ENCODE measurements at places on chromosomes 11 and 22. TPM values are rescaled to one million over a fixed set of nuclear protein-coding genes. Genes with fewer than 3 reads are reported as not detected.

Gene HTR3B
- total RNA-seq, result 0.17 TPM

Gene LINC01488
- not detected for total RNA-seq

Gene TLCD5
- 3.3 TPM for total RNA-seq

Gene FHIP1B
- total RNA-seq, result 50.7 TPM

Gene CFAP300
- 4.1 TPM for total RNA-seq

Gene CCDC89
- total RNA-seq, result 0.19 TPM

Gene APOA1
- total RNA-seq, result 626 TPM

Gene HPX
- 1.5 TPM for total RNA-seq

Gene GP1BB
- total RNA-seq, result 1.9 TPM

Gene PKP3
- 156 TPM for total RNA-seq

Gene GNG3
- 4.7 TPM for total RNA-seq

DNA sequence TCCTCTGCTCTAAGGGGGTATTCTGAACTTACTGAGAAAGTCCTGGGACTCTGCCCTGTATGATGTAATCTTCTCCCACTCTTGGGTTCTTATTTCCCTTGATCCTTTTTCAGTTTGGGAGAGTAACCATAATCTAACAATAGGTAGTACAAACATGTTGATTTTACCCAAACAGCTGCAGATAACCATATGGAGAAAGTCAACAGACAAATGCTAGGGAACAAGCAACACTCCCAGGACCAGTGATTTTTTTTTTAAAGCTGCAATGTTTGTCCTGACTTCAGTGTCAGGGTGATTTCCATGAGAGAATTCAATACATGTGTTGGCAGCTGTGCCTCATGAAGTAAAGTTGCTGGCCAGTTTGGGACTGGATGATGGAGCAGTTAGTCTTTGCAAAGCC, 156.5 kb downstream of the FCHSD2 start:
- H3K36me3 ChIP-seq, result no peaks in the 10 kb centered on the region
- H3K4me3 ChIP-seq, result no peak overlapping the region
- H3K4me1 ChIP-seq, result peaks cover 6% of the 10 kb centered on the region
- no peaks in the 10 kb centered on the region for H3K27me3 ChIP-seq
- no peak overlapping the region for H3K27ac ChIP-seq

DNA sequence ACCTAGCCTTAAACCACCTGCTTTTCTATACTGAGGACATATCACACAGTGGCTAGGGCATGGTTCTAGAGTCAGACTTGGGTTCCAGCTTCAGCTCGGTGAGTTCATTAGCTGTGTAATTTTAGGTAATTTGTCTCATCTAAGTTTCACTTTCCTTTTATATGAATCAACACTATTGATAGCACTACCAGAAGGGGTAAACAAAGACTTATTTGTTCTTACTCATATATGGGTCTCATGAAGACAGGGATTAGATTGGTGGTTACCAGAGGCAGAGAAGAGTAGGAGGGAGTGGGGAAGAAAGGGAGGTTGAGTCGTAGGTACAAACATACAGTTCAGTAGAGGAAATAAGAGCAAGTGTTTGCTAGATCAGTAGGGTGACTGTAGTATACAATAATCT, 924.7 kb downstream of the OPCML start:
- no peak for DNase-seq
- H3K4me3 ChIP-seq, result no peak overlapping the region
- H3K36me3 ChIP-seq, result no peaks in the 10 kb centered on the region
- no peak overlapping the region for H3K27ac ChIP-seq
- peaks cover 14% of the 10 kb centered on the region for H3K4me1 ChIP-seq
- H3K27me3 ChIP-seq, result peaks cover 14% of the 10 kb centered on the region

DNA sequence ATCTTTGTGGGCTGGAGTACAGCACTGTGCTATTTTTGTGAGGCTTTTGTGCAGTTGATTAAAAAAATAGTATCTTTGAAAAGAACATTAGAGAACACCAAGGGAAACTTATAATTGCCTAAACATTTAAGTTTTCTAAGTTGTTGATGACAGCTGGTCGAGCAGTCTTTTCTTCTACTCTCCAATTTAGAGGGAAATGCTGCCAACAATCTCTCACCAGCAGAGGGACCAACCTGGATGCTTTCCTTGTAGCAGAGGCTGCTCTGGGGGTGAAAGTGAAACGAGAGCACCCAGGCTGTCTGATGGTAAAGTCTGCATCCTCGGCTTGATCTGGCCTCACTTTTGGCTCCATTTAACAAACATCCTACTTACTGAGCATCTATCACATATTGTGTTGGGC, 1286.5 kb upstream of the TENM4 start:
- DNase-seq, result no peak
- H3K4me1 ChIP-seq, result peaks cover 23% of the 10 kb centered on the region

GRCh38 chr11:94243571-94244515, 60.5 kb upstream of the IZUMO1R start:
- H3K27me3 ChIP-seq, result no peaks in the 10 kb centered on the region
- no peak overlapping the region for H3K27ac ChIP-seq
- H3K4me1 ChIP-seq, result no peaks in the 10 kb centered on the region
- no peaks in the 10 kb centered on the region for H3K36me3 ChIP-seq
- no peak overlapping the region for H3K4me3 ChIP-seq

DNA sequence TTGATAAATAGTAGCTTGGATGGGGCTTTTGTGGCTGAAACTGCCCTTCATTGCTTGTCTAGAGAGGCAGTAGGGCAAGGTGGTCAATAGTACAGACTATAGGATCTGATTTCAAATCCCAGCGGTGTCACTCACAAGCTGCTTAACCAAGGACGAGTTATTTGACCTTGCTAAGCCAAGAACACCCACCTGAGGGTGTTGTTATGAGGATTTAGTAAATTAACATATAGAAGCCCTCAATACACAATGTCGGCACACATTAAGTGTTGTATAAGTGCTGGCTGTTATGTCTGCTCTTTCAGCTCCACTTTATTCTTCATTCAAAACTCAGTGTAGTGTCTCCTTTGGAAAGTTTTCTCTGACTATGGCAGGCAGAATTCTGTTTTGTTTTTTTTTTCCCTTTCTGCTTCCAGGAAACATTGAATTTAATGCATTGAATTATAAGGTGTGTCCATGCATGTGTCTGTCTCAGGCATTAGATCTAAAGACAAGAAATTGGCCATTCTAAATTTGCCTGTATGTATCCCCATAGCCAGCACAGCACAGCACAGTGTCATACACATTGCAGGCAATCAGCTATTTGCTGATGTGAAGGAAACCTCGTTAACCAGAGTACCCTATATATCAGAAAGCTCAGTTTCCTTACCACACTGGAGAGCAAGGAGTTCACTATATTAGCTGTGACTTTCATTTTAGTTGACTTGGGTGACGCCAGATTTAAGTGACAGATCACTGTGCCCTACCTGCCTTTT, 212.1 kb downstream of the NELL1 start:
- no peaks in the 10 kb centered on the region for H3K4me1 ChIP-seq
- no peaks in the 10 kb centered on the region for H3K36me3 ChIP-seq
- peaks cover 14% of the 10 kb centered on the region for H3K27me3 ChIP-seq
- no peak overlapping the region for H3K4me3 ChIP-seq

- no peaks in the 10 kb centered on the region for H3K36me3 ChIP-seq
- no peak overlapping the region for H3K27ac ChIP-seq
- no peak for DNase-seq
- peaks cover 5% of the 10 kb centered on the region for H3K4me1 ChIP-seq
- H3K27me3 ChIP-seq, result peaks cover 35% of the 10 kb centered on the region
- no peak overlapping the region for H3K4me3 ChIP-seq
These were observed 148.3 kb downstream of the CEP164 start for GRCh38 chr11:117475716-117476530.

DNA sequence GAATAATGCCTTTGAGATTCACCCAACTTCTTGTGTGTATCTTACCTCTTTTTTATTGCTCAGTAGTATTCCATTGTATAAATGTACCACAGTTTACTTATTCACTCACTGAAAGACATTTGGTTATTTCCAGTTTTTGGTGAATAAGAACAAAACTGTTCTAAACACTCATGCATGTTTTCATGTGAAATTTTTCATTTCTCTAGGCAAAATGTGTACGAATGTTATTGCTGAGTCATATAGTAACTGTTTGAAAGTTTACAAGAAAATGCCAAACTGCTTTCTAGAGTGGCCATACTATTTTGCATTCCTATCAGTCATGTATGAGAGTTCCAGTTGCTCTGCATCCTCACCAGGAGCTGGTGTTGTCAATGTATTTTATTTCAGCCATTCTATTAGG, 8.8 kb upstream of the EMSY start:
- H3K27ac ChIP-seq, result no peak overlapping the region
- H3K4me1 ChIP-seq, result no peaks in the 10 kb centered on the region
- H3K27me3 ChIP-seq, result no peaks in the 10 kb centered on the region
- no peaks in the 10 kb centered on the region for H3K36me3 ChIP-seq

DNA sequence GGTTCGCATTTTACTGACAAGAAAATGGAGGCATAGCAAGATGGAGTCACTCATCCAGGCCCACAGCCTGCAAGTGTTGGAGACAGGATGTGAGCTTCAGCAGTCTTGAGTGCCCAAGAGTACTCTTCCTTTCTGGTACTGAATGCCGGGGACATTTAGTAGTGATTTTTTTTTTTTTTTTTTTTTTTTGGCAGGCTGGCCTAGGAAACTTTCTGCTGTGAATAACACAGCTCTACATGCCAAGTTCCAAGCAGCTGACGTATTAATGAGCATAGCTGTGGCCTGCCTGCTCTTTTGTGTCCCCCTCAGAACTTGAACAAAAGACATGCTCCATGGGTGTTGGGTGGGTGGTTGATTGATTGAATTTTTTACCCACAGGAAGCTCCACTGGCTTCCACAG, 195.5 kb upstream of the CADM1 start:
- no peak for DNase-seq
- H3K4me1 ChIP-seq, result peaks cover 58% of the 10 kb centered on the region
- no peak overlapping the region for H3K4me3 ChIP-seq
- H3K27ac ChIP-seq, result no peak overlapping the region
- peaks cover 4% of the 10 kb centered on the region for H3K36me3 ChIP-seq
- H3K27me3 ChIP-seq, result peaks cover 3% of the 10 kb centered on the region

GRCh38 chr11:30710221-30710620, 124.1 kb upstream of the MPPED2 start:
- no peak overlapping the region for H3K27ac ChIP-seq
- no peak overlapping the region for H3K4me3 ChIP-seq
- DNase-seq, result no peak
- no peaks in the 10 kb centered on the region for H3K36me3 ChIP-seq
- no peaks in the 10 kb centered on the region for H3K27me3 ChIP-seq
- H3K4me1 ChIP-seq, result peaks cover 30% of the 10 kb centered on the region

- H3K36me3 ChIP-seq, result peaks cover 12% of the 10 kb centered on the region
- H3K4me1 ChIP-seq, result peaks cover 82% of the 10 kb centered on the region
- H3K27ac ChIP-seq, result no peak overlapping the region
- no peak for DNase-seq
- no peak overlapping the region for H3K4me3 ChIP-seq
- H3K27me3 ChIP-seq, result no peaks in the 10 kb centered on the region
These were observed 45.0 kb downstream of the TEAD1 start for GRCh38 chr11:12719221-12719620.

GRCh38 chr11:17740649-17741235, 6.2 kb downstream of the KCNC1 start:
- peaks cover 5% of the 10 kb centered on the region for H3K4me1 ChIP-seq
- H3K27ac ChIP-seq, result no peak overlapping the region
- H3K36me3 ChIP-seq, result no peaks in the 10 kb centered on the region
- no peak for DNase-seq
- H3K27me3 ChIP-seq, result peaks cover 17% of the 10 kb centered on the region

GRCh38 chr11:61056571-61056970, 45.7 kb upstream of the CD5 start:
- H3K27ac ChIP-seq, result no peak overlapping the region
- H3K27me3 ChIP-seq, result peaks cover 4% of the 10 kb centered on the region
- peaks cover 5% of the 10 kb centered on the region for H3K4me1 ChIP-seq
- H3K36me3 ChIP-seq, result no peaks in the 10 kb centered on the region

GRCh38 chr11:14300661-14301304, 58.2 kb downstream of the RRAS2 start:
- H3K4me3 ChIP-seq, result no peak overlapping the region
- no peaks in the 10 kb centered on the region for H3K36me3 ChIP-seq
- H3K4me1 ChIP-seq, result no peaks in the 10 kb centered on the region
- no peaks in the 10 kb centered on the region for H3K27me3 ChIP-seq
- H3K27ac ChIP-seq, result no peak overlapping the region
- no peak for DNase-seq

DNA sequence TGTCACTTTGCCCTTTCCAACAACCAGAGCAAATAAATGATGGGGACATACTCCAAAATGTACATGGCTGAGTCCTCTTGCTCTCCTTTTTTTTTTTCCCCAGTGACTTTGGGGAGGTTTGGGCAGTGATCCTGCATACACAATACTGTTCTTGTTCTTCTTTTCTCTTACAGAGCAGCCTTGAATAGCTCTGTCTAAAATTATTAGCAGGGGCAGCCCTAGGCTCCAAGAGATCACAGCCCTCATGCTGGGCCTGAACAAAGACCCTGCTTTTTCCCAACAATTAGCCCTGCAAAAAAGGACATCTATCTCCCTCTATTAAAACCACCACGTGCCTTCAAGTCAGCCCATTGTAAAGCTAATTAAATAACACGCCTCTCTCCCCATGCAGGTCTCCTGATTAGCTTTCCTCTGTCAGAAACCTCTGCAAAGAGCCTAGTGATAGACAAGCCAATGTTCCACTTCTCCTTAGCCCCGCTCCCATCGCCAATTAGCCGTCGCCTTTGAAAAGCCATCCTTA, 54.7 kb downstream of the ETS1 start:
- H3K27ac ChIP-seq, result peak overlapping the region; percentile 73
- peaks cover 39% of the 10 kb centered on the region for H3K4me1 ChIP-seq
- H3K36me3 ChIP-seq, result no peaks in the 10 kb centered on the region
- peaks cover 36% of the 10 kb centered on the region for H3K27me3 ChIP-seq

GRCh38 chr11:128318856-128319474, 268.4 kb downstream of the ETS1 start:
- H3K4me1 ChIP-seq, result no peaks in the 10 kb centered on the region
- no peak overlapping the region for H3K4me3 ChIP-seq

DNA sequence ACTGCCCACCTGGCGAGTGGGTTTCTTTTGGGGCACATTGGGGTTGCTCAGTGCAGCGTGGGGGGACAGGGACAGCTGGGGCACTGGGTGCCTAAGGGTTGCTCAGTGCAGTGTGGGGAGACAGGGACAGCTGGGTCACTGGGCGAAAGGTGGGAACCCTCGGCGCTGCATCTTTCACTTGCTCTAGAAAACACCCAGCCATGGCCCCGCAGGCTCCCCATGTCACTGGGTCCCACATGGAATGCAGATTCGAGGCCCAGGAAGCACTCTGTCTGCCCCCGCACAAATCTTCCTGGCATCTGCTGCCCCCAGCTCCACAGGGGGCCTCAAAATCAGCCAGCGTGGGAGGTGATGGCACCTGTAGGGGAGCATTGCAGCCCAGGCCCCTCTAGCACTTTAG, 229.3 kb downstream of the BRD1 start:
- no peak overlapping the region for H3K27ac ChIP-seq
- H3K27me3 ChIP-seq, result no peaks in the 10 kb centered on the region
- DNase-seq, result no peak
- H3K4me1 ChIP-seq, result no peaks in the 10 kb centered on the region
- no peaks in the 10 kb centered on the region for H3K36me3 ChIP-seq

GRCh38 chr11:124384399-124384798, at the start of gene OR8B2:
Gene OR8B2 (minus strand): TSS chr11:124384499. CDS start chr11:124383343, 1,156 bp downstream.
- H3K4me1 ChIP-seq, result no peaks in the 10 kb centered on the region
- no peak for DNase-seq
- no peaks in the 10 kb centered on the region for H3K36me3 ChIP-seq
- no peak within 1 kb of the TSS for H3K4me3 ChIP-seq
- no peak within 1 kb of the TSS for H3K27ac ChIP-seq
- H3K27me3 ChIP-seq, result peaks cover 2% of the 10 kb centered on the region
